ENCODE measurements at places on chromosomes 13 and 19.

DNA sequence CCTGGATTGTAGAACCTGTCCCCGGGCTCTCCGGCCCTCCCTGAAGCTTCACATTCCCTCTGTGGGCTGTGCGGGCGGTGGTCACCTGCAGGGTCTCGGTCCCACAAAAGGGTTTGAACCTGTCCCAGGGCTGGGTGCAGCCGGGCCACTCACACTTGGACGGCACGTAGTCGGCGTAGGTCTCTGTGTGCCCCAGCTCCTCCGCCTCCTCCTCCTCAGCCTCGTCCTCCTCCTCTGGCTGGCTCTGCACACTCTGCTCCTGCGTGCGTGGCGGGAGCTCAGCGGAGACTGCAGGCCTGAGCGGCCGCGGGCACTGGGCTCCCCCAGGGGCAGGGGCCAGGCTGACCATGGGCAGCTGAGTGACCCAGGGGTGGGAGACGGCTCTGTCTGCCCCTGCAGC lies 19.6 kb downstream of the GPX4 start:
- no peak for DNase-seq

DNA sequence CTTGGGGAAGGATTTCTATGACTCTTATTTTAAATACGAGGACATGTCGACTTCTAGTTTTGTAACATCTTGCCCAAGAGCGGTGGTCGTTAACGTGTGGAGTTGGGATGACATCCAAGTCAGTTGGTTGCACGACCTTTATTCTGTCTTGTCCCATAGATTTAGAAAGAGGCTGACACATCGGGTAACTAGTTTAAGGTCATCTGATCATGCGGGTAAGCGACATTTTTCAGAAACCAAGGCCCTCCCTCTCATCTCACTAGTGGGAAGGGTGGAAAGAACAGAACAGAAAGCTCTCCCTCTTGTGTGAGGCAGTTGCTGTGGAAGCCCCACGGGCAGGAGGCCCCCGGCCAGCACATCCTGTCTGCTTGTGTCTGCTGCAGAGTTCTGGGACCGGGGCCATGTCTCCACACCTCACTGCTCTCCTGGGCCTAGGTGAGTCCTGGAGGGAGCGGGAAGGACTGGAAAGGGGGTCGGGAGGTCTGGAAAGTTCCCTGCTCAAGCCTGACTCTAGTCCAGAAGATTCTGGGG lies at the start of gene LAIR2:
Gene LAIR2 (plus strand): TSS at position 314 of the 531 bp plus-strand sequence. CDS start 88 bp downstream, at position 402.
- no peak for DNase-seq

DNA sequence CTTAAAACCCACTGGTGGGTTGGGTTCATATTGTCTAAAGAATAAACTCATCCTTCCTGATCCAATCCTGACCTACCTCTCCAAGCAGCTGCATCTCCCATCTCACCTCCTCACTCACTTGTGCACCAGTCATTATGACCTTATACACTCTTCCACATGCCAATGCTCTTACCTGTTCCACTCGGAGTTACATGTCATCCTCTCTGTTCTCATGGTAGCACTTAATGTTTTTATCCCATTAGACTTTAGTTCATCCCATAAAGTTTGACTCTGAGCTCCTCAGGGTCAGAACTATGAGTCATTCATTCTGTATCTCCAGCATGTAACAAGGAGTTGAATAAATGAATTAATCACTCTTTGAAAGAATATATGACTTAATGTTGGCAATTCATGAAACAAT lies 330.2 kb downstream of the KLF12 start:
- DNase-seq, result peak; percentile 68

DNA sequence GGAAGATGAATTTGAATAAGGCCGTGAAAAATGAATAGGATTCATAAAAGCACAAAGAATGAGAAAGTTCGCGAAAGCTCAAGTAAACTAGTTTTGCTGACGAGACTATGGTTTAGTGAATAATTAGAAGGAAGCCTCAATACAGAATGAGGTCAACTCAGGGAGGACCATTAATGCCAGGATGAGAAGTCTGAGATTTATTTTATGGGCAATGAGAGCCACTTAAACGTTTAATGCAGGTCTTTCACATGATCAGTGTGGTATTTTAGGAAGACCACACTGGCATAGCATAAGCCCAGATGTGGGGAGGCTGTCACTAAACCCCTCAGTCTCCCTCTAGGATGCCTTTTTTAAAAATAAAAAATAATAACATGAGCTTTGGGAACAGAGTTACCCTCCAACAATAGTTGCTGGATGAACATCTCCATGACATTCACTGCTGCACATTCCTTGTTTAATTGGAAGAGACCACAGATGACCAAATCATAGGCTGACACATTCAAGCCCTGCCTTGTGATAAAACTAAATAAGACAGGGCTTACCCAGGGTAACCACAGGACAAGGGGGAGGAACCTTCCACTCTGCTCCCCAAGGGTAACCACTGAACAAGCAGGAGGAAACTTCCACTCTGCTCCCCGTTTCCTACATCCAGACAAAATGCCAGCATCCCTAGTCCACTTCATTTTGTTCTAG lies 43.6 kb upstream of the LSM14A start:
- DNase-seq, result peak; percentile 87

DNA sequence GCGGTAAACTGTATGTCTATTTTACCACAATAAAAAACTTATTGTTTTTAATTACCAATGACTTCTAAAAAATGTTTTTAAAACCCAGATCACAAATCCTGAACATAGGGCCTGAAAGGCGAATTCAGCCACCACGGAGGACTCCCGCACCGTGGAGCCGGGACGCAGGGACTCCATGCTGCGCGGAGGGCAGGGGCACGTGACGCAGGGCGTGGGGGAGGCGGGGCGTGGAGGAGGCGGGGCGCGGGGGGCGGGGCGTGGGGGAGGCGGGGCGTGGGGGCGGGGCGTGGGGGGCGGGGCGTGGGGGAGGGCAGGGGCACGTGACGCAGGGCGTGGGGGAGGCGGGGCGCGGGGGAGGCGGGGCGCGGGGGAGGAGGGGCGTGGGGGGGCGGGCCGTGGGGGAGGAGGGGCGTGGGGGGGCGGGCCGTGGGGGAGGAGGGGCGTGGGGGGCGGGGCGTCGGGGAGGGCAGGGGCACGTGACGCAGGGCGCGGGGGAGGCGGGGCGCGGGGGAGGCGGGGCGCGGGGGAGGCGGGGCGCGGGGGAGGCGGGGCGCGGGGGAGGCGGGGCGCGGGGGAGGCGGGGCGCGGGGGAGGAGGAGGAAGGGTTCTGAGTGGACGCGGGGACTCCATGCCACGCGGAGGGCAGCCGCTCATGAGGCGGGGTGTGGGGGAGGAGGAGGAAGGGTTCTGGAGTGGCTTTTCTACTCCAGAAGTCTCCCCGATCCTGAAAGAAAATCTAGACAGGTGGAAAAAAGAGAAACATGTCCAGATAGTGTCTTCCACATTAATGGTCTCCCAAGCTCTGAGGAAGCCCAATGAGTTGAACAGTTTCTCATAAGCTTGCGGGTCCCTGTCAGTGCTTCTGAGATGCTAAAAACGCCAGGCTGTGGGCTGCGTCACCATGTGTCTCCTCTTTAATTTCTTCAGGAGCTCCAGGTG lies 4.4 kb upstream of the PROZ start:
- DNase-seq, result peak; percentile 98

GRCh38 chr19:30565636-30566035 lies 193.5 kb downstream of the ZNF536 start:
- no peak for DNase-seq

DNA sequence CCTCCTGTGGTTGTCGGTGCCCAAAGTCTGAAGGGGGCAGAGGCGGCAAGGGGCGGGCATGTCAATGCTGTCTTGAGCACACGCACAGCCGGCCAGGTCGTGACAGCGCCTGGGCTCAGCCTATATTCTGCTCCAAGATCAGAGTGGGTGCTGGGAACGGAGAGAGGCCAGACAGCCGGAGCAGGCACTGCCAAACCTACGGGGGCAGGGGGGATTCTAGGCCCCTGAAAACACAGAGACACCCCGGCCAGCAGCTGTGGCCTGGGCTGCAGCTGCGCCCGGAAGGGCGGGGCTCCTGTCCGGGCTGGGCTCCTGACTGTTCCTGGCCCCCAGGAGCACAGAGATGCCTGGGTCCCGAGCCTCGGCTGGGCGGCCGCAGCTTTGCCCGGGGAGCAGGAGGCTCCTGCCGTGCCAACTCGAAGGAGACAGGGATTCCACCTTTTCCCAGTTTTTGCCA lies 2662.9 kb upstream of the PCDH20 start:
- peak; percentile 27 for DNase-seq

DNA sequence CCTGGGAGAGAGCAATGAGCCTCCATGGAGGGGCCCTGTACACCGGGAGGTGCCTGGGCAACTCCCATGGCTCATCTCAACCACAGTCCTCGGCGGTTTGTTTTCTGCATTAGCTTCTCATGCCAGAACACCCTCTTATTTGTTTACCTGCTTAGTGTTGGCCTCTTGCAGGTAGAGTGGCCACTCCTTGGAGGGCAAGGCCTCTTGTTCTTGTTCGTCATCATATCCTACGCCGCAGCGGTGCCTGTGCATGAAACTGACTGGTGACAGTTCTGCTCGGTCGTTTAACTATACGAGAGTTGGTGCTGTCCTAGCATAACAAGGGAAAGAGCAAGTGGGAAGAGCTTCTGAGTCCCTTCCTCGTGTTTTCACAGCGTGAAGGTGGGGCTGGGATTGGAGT lies 40.5 kb upstream of the RNF113B start:
- DNase-seq, result no peak

GRCh38 chr13:78657699-78658629 lies 991 bp downstream of the OBI1 start:
- peak; percentile 63 for DNase-seq

- peak; percentile 90 for DNase-seq
These were observed 18.3 kb downstream of the PRKCSH start for GRCh38 chr19:11453468-11454341.

Data from osteoblast (primary cell).